ENCODE measurements at places on chromosomes 16 and 17.

- peak overlapping the region; percentile 97 for H3K4me3 ChIP-seq
- peak; percentile 84 for DNase-seq
- peaks cover 5% of the 10 kb centered on the region for H3K36me3 ChIP-seq
- peak overlapping the region; percentile 96 for H3K27ac ChIP-seq
- H3K4me1 ChIP-seq = peaks cover 28% of the 10 kb centered on the region
- H3K27me3 ChIP-seq = no peaks in the 10 kb centered on the region
Measured at GRCh38 chr17:44222112-44222869, 2.8 kb upstream of the UBTF start.

GRCh38 chr16:10812312-10813098 lies 6.1 kb downstream of the TVP23A start:
- H3K27ac ChIP-seq = no peak overlapping the region
- H3K4me1 ChIP-seq = peaks cover 11% of the 10 kb centered on the region
- no peak overlapping the region for H3K4me3 ChIP-seq

- H3K27ac ChIP-seq = no peak overlapping the region
- no peak for DNase-seq
- H3K4me1 ChIP-seq = no peaks in the 10 kb centered on the region
- peaks cover 8% of the 10 kb centered on the region for H3K27me3 ChIP-seq
- no peaks in the 10 kb centered on the region for H3K36me3 ChIP-seq
Measured at GRCh38 chr17:6670571-6670970, 19.0 kb downstream of the C17orf100 start.

GRCh38 chr16:69833357-69834282 lies 71.5 kb downstream of the WWP2 start:
- peaks cover 2% of the 10 kb centered on the region for H3K36me3 ChIP-seq
- no peaks in the 10 kb centered on the region for H3K27me3 ChIP-seq
- no peak overlapping the region for H3K27ac ChIP-seq
- peaks cover 40% of the 10 kb centered on the region for H3K4me1 ChIP-seq
- DNase-seq = no peak

- no peak for DNase-seq
- no peaks in the 10 kb centered on the region for H3K36me3 ChIP-seq
- H3K4me1 ChIP-seq = no peaks in the 10 kb centered on the region
- no peaks in the 10 kb centered on the region for H3K27me3 ChIP-seq
- no peak overlapping the region for H3K27ac ChIP-seq
Measured at GRCh38 chr16:52708476-52708875, 161.5 kb upstream of the TOX3 start.

DNA sequence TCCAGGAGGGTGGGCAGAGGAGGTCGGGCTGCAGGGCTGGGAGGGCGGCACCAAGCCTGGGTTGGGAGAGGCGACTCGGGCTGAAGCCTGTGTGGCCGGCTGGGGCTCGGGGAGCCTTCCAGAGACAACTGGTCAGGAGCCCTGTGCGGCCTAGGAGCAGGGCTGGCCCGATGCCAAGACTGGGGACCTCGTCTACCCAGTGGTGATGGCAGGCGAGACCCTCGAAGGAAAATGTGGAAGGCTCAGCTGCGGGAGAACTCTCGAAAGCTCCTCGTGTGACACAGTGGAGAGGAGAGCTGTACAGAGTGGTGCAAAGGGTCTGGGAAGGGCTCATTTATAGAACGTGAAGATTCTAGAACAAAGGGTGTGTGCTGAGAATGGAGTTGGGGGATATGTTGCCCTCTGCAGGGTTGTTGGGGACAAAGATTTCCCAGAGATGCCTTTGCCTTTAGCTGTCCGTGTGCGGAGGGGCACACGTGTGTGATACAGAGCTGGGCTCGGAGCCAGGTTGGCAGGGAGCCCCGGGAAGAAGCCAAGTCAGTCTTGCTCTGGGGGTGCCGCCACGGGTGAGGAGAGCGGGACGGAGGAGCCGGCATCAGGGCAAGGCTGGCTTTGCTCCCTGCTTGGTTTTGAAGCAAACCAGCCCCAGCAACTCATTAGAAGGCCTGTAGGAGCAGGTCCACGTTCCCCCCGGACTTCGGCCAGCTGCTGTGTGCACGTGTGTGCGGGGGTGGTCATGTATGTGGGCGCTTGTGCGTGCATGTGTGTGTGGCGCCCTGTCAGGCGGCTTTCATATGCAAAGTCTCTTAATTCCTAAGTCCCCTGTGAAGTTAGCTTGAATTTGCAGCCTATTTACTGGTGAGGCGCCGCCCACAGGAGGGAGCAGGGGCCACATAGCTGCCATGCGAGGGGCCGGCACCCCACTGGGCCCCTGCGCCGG lies 132.4 kb upstream of the CHMP6 start:
- peaks cover 25% of the 10 kb centered on the region for H3K4me1 ChIP-seq
- H3K36me3 ChIP-seq = peaks cover 17% of the 10 kb centered on the region
- no peak overlapping the region for H3K27ac ChIP-seq

GRCh38 chr16:77212741-77213541 lies 13.7 kb downstream of the SYCE1L start:
- peak; percentile 80 for DNase-seq
- H3K4me3 ChIP-seq = peak overlapping the region; percentile 73
- peak overlapping the region; percentile 73 for H3K27ac ChIP-seq
- no peaks in the 10 kb centered on the region for H3K27me3 ChIP-seq
- no peaks in the 10 kb centered on the region for H3K36me3 ChIP-seq

DNA sequence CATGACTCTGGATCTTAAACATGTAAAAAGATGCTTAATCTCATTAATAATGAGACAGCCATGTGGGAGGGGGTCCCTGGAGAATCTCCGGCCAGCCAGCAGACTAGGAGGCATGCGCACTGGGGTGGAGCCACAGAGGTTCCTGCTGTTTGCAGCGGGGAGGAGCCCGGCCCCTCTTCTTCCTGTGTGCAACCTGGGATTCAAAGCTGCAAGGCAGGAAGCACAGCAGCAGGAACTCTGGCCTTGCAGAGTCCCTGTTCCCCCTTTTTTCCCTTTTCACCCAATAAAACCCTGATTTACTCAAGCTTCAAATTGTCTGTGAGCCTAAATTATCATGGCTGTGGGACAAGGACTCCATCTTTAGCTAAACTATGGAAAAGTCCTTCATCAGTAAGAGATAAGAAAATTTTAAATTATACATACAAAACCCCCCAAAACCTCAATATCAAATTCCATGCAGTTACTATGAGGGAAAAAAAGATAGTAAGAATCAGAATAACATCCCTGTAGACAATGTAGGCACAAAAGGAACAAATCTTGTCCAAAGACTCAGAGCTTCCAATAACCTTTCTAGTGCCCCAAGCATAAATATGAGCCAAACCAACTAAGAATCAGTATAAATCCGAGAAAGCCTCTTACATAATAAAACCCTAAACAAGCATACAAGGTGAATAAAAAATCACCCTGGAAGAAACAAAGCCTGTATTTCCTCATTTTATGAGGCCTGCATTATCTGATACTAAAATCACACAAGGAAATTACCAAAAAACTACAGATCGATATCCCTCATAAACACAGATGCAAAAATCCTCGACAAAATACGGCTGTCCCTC lies 12.1 kb downstream of the CFDP1 start:
- H3K27me3 ChIP-seq = no peaks in the 10 kb centered on the region
- H3K4me1 ChIP-seq = peaks cover 19% of the 10 kb centered on the region
- peak; percentile 84 for DNase-seq
- peak overlapping the region; percentile 13 for H3K4me3 ChIP-seq
- H3K36me3 ChIP-seq = no peaks in the 10 kb centered on the region
- no peak overlapping the region for H3K27ac ChIP-seq

- H3K36me3 ChIP-seq = no peaks in the 10 kb centered on the region
- no peak overlapping the region for H3K4me3 ChIP-seq
- no peaks in the 10 kb centered on the region for H3K4me1 ChIP-seq
- DNase-seq = no peak
- peaks cover 28% of the 10 kb centered on the region for H3K27me3 ChIP-seq
- no peak overlapping the region for H3K27ac ChIP-seq
Measured at GRCh38 chr17:73490851-73491250, 153.4 kb downstream of the SDK2 start.

- peaks cover 13% of the 10 kb centered on the region for H3K36me3 ChIP-seq
- DNase-seq = no peak
- no peaks in the 10 kb centered on the region for H3K4me1 ChIP-seq
Measured at GRCh38 chr17:83037874-83038165, 41.6 kb upstream of the METRNL start.

- H3K27ac ChIP-seq = no peak overlapping the region
- no peaks in the 10 kb centered on the region for H3K27me3 ChIP-seq
- H3K4me3 ChIP-seq = no peak overlapping the region
- no peak for DNase-seq
Measured at GRCh38 chr17:5897275-5897911, 172.8 kb upstream of the WSCD1 start.

GRCh38 chr16:71700831-71701230 lies 23.7 kb downstream of the PHLPP2 start:
- peaks cover 7% of the 10 kb centered on the region for H3K36me3 ChIP-seq
- no peaks in the 10 kb centered on the region for H3K27me3 ChIP-seq
- no peak overlapping the region for H3K4me3 ChIP-seq

- no peak overlapping the region for H3K4me3 ChIP-seq
- no peaks in the 10 kb centered on the region for H3K27me3 ChIP-seq
- peaks cover 9% of the 10 kb centered on the region for H3K4me1 ChIP-seq
Measured at GRCh38 chr16:48123104-48123788, 32.5 kb downstream of the ABCC12 start.

GRCh38 chr17:69326377-69327059 lies 415 bp downstream of the ABCA5 start:
- H3K27ac ChIP-seq = peak overlapping the region; percentile 85
- H3K27me3 ChIP-seq = no peaks in the 10 kb centered on the region
- H3K4me3 ChIP-seq = peak overlapping the region; percentile 75
- no peaks in the 10 kb centered on the region for H3K36me3 ChIP-seq
- DNase-seq = no peak

DNA sequence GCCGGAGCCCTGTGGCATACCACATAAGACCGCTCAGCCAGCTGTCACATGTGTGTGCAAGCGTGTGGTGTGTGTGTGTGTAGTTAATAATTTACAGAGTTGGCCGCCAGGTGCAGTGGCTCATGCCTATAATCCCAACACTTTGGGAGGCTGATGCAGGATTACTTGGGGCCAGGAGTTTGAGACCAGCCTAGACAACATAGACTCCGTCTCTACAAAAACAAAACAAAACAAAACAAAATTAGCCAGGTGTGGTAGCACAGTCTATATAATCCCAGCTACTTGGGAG lies 20.4 kb downstream of the SOCS1 start:
- DNase-seq = no peak
- H3K27ac ChIP-seq = no peak overlapping the region
- H3K4me3 ChIP-seq = no peak overlapping the region

- no peak for DNase-seq
- H3K27me3 ChIP-seq = no peaks in the 10 kb centered on the region
- no peaks in the 10 kb centered on the region for H3K4me1 ChIP-seq
- no peak overlapping the region for H3K27ac ChIP-seq
- no peak overlapping the region for H3K4me3 ChIP-seq
- H3K36me3 ChIP-seq = peaks cover 89% of the 10 kb centered on the region
Measured at GRCh38 chr17:10681866-10682446, 15.4 kb downstream of the SCO1 start.

GRCh38 chr17:21674242-21674731 lies 18.0 kb upstream of the KCNJ18 start:
- H3K4me1 ChIP-seq = no peaks in the 10 kb centered on the region
- DNase-seq = no peak
- no peak overlapping the region for H3K27ac ChIP-seq

GRCh38 chr17:54956791-54957190 lies 11.7 kb downstream of the COX11 start:
- H3K27ac ChIP-seq = no peak overlapping the region
- peaks cover 63% of the 10 kb centered on the region for H3K36me3 ChIP-seq
- no peak for DNase-seq
- H3K27me3 ChIP-seq = no peaks in the 10 kb centered on the region

GRCh38 chr17:36911001-36911400 lies 26.3 kb upstream of the LHX1 start:
- peaks cover 32% of the 10 kb centered on the region for H3K27me3 ChIP-seq
- DNase-seq = no peak
- no peaks in the 10 kb centered on the region for H3K36me3 ChIP-seq
- H3K27ac ChIP-seq = no peak overlapping the region
- H3K4me3 ChIP-seq = no peak overlapping the region

GRCh38 chr17:82966415-82966814 lies 113.0 kb upstream of the METRNL start:
- no peak overlapping the region for H3K27ac ChIP-seq
- no peak overlapping the region for H3K4me3 ChIP-seq
- H3K4me1 ChIP-seq = peaks cover 11% of the 10 kb centered on the region
- no peaks in the 10 kb centered on the region for H3K36me3 ChIP-seq
- H3K27me3 ChIP-seq = no peaks in the 10 kb centered on the region
- DNase-seq = no peak

GRCh38 chr17:58254803-58255202 lies 16.4 kb downstream of the LPO start:
- peaks cover 1% of the 10 kb centered on the region for H3K4me1 ChIP-seq
- no peak for DNase-seq
- no peak overlapping the region for H3K4me3 ChIP-seq
- H3K27ac ChIP-seq = no peak overlapping the region

DNA sequence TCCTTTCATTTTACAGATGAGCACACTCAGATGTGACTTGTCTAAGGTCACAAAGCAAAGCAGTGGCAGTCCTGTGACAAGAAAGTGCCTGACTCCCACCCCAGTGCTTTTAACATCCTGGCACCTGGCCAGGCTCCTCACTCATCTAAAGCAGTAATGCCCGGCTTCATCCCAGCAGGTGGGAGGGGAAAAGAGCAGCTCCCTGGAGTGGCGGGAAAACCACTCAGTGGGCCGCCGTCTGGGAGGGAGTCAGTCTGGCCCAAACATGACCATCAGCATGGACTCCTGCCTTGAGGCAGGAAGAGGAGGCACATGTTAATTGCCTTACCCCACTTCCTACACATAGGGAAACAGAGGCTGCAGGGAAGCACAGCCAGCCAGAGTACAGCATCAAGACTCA lies 2.6 kb downstream of the PCGF2 start:
- H3K36me3 ChIP-seq = peaks cover 2% of the 10 kb centered on the region
- H3K27me3 ChIP-seq = peaks cover 7% of the 10 kb centered on the region
- H3K4me1 ChIP-seq = peaks cover 76% of the 10 kb centered on the region

DNA sequence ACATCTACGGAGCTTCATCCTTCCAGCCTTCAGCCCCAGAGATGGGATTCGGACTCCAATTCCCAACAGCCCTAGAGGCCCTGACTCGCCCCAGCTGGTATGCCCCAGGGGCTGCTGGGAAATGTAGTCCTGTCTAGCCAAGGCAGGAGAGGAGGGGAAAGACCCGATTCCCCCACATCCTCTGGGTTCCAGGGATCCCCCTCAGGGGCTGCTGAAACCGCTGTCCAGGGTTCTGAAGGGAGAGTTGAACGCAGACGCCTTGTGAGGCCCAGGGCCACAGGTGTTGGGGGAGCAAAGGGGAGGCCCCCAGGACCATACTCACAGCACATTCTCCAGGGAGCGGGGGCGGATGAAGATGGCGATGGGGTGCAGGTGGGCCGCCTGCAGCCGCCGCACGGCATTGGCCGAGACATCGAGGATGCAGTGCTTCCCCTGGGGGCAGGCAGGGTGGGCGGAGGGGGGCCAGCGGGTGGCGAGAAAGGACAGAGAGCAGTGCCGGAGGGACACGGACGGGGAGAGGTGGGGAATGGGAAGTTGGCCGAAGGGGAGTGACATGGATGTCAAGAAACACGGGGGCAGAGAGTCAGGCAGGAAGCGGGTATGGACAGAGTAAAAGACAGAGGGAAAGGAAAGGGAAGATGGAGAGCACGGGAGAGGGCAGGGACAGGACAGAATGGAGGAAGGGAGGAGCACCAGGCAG lies 12.6 kb upstream of the ASGR1 start:
- H3K4me3 ChIP-seq = no peak overlapping the region
- H3K4me1 ChIP-seq = no peaks in the 10 kb centered on the region
- DNase-seq = peak; percentile 57
- peaks cover 44% of the 10 kb centered on the region for H3K36me3 ChIP-seq

All from lower lobe of right lung (tissue), 2 donors.